ENCODE measurements at places on chromosomes 11 and 22.

GRCh38 chr22:31292236-31292989 lies at the start of gene PIK3IP1:
Gene PIK3IP1 (minus strand): TSS chr22:31292488. CDS start chr22:31292344, 144 bp downstream.
- peak; percentile 91 for DNase-seq

DNA sequence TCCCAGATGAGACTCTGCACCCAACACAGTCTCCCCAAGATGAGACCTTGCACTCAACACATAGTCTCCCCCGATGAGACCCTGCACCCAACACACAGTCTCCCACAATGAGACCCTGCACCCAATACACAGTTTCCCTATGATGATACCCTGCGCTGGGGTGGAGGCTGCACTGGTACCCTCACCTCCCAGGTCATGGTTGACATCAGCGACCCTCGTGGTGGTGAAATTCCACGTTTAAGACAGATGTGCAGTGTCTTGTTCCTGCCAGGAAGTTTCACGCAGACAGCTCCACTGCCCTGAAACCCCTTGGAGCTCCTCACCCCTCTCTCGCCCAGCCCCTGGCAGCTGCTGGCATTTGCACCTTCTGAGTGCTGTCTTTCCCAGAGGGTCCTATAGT lies 9.5 kb downstream of the MUC5AC start:
- no peak for DNase-seq

- DNase-seq: no peak
Observed at GRCh38 chr22:29887358-29887757, 4.4 kb downstream of the MTMR3 start.

DNA sequence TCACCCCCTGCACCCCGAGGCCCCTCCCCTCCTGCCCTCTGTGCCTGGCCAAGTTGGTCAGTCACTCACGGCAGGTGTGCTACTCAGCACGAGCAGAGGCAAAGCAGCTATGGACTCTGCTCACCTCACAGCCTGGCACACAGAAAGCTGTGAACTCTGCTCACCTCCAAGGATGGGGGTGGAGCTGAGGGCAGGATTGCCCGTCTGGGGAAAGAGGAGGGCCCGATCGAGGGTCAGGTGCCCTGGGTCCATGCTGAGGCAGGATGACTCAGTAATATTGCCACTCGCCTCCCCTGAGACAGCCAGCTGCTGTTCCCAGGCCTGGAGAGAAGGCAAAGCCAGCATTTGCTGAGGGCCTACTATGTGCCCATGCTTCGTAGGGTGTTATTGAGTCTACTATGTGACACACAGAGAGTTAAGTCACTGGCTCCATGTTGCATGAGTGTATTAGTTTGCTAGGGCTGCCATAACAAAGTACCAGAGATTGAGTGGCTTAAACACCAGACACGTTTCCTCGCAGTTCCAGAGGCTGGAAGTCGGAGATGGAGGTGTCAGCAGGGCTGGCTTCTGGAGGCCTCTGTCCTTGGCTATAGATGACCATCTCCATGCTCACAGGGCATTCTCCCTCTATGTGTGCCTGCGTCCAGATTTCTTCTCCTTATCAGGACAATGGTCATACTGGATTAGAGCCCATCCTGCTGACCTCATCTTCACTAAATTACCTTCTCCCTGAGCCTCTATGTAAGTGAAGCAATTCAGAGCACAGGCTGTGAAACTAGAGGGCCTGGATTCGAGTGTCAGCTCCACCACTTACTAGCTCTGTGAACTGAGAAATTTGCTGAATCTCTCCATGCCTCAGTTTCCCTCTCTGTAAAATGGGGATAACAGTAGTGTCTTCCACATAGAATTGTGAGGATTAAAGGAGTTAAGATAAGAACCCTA lies 13.2 kb upstream of the TSKU start:
- DNase-seq: no peak

DNA sequence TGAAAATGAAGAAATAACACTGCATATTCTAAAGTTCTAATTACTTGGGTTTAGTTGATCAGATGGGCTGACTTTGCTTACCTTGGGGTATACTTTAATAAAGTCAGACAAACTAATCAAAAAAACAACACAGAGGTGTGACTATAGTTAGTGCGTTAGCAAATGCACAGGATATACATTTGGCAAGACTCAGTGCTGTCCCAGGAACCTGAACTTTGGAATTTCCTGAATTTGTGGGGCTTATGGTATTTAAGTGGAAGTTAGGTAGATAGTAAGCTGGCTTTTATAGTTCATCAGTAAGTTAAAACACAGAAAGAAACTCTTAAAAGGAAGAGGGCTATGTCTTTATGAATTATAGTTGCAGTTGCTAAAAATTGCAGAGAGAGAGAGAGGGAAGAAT lies 302.6 kb upstream of the DDI1 start:
- no peak for DNase-seq

DNA sequence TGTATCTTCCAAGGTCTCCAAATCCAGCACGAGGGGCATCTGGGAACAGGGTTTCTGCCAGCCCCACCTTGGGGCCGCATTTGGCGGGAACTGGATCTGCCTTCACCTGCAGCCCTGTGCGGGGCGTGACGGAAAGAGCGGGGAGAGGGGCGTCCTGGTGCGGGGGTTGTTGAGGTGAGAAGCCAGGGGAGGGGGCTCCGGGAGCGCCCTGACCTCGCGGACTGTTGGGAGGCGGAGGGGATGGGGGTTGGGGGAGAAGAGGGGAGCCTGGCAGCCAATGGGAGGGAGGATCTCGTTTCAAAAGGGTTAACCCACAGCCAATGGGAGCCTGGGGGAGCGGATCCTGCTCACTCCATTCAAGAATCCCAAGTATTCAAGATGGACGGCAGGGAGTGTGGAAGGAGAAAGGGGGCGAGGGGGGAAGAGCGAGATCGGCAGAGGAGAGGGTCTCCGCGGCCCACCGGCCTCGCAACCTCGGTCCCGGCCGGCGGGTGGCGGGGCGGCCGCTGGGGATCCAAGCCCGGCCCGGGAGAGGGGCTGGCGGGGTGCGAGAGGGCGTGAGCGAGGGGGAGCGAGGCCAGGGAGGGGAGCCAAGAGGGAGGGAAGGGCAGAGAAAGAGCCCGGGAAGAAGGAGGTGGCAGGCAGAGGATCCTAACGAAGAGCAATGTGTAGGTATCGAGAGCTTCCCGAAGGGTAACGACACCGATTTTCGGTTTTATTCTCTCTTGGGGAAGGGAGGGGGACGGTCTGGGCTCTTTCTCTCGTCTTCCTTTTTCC lies 11.5 kb downstream of the YPEL4 start:
- DNase-seq: no peak

GRCh38 chr11:30465192-30465591 lies 121.0 kb downstream of the MPPED2 start:
- DNase-seq: no peak

- peak; percentile 36 for DNase-seq
Observed at GRCh38 chr11:132941024-132941646, 591.2 kb downstream of the OPCML start.

Measured in tibial nerve (tissue), 4 donors.